NCI-H1092 (cell line): ENCODE measurements at places on chromosomes 5 and 9.

DNA sequence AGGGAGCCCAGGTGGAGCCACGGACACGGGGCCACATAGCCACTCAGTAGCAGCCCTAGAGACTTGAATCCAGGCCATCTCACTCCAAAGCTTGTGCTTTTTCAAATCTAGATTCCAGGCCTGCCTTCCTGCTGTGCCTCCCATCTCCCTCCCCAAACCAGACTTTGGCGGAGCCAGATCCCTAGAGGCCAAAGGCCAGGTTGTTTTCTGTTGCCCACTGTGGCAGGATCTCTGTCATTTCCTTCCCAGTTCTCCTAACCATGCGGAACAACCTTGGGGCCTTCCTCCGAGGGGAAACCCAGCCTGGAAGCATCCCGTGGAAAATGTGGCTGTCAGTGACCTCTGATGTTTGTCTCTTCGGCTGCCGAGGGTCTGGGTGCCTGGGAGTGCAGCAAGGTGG is 16.4 kb upstream of the RPS14 start:
- no peak for DNase-seq

DNA sequence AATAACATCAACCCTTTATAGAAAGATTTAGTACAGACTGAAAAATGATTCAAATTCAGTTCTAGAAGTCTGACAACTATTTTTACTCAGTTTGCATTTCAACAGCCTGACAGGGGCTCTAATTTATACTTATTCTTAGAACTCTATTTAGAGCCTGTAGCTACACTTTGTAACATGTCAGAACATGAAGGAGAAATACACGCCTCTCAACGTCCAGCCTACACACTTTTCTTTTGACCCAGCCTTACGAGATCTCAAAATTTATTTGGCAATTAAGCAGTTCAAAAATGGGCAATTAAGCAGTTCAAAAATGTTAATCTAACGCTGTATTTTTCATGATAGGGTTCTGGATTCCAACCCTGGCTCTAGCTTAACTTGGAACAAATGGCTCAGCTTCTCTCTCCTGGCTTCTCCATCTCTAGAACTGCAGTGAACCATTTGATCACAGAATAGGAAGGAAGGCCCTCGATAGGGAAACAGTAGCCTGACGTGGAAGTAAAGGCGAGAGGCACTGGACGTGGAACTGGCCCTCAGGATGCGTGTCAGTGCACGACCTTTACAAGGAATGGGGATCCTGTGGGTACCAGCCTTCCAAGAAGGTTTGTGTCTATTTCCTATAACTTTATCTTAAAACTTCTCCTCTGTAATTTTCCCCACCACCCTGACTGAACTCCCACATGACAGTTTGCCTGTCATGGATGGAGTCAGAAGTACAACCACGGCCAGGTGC is 66.4 kb downstream of the PRRT1B start:
- no peak for DNase-seq

- DNase-seq, result no peak
Observed at GRCh38 chr9:19939734-19940278, 151.0 kb upstream of the SLC24A2 start.

- no peak for DNase-seq
Observed at GRCh38 chr5:61637566-61637965, 305.5 kb downstream of the ZSWIM6 start.

GRCh38 chr5:72957337-72957736 is 1.5 kb downstream of the FCHO2 start:
- DNase-seq, result no peak

DNA sequence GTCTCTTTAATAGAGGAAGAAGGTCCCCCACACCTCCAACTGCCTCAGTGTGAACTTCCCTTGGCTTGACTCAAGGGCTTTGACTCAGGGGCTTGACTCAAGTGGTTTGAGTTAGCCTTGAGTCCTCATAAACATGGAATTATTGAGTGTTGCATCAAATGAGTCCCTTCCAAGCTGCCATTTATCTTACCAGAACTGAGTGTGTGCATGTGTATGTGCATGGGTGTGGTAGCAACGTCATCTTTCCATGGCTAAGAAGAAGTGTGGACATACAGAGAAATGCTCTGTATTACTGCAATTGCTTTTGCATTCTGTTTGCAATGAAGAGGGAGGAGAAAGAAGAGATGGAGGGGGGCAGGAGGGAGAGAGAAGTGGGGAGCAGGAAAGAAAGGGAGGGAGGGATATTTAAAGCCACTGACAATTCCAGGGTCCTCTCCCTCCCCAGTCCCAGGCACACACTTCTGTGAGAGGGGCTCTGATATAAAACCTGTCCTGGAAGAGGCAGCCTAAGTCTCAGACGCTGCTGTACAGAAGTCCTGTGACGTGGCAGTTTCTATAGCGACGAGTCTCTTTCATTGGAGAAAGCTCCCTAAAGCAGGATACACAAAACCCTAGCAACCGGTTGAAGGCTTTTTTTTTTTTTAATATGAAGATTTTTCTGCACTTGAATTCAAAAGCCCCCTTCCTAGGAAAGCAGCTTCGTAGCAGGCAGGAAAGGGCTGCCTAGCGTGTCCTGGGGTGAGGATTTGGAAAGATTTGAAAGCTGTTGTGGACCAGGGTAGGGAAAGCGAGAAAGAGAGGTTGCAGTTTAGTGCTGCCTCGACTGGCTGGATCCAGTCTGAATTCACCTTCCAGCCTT is 93.3 kb upstream of the MAP1B start:
- DNase-seq, result peak; percentile 78

- DNase-seq, result no peak
Observed at GRCh38 chr9:81693671-81694378, 4.5 kb upstream of the TLE1 start.

- DNase-seq, result no peak
Observed at GRCh38 chr9:128912270-128912853, 8.4 kb upstream of the PHYHD1 start.

GRCh38 chr5:1703352-1704050 is 96.1 kb downstream of the MRPL36 start:
- no peak for DNase-seq

DNA sequence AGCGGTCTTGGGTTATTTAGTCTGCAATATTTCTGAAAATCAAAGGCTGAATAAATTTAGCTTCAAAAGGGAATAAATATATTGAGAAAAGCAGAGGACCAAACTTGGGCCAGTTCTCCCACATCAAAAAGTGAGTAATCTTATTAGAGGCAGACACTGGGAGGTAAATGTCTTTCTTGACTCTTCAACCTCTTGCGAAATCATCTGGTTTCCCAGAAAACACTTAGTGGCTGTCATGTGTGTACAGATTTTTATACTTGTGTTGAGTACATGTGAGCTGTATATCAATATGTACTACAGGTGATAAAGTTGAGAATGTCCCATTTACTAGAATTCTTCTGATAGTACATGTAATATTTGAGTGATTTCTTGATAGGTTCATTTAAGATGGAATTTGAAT is 454.9 kb downstream of the PRR16 start:
- DNase-seq, result no peak

DNA sequence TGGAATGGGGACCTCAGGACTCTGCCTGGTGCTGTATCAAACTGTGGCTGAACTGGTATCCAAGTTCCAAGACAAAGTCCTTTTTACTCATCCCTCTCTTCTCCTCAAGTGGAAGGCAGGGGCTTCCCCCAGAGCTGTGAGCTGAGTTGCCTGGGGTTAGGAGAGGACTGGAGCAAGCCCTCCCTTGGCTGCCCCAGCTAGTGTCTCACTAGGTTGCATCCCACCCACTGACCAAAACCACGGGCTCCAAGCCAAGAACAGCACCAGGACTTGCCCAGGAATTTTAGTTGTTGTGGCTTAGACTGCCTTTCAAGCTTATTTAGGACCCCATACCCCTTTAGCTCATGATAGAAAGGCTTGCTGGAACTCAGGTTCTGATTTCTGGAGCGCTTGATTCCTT is 158.7 kb upstream of the TNC start:
- DNase-seq, result no peak

DNA sequence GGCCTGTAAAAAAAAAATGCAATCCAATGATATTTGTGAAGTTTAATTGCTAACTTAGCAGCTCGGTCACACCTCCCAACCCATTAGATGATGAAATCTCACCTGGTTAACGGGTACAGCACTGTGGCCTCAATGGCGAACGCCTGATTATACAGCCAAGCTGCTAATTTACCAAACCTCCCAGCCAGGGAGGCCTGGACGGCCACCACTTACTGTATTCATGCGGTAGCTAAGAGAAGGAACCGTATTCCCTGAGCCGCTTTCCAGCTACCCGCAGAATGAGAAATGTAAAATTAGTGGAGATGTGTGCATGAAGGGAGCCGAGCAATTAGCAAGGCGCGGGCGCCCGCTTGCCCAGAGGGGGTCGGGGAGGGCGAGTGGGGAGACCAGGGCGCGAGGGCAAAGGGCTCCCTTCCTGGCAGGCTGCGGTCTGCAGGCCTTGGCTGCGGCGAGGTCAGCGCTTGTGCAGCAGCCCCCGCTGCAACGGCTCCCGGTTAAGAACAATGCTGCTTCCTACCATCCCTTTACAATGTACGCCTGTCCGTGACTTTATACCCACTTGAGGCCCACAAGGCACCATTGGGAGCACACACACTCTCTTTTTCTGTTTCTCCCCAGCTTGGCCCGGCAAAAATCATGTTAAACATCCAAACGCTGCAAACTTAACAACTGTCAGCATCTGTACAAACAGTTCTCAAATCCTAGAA is 70.4 kb upstream of the TBCA start:
- DNase-seq, result no peak

- no peak for DNase-seq
Observed at GRCh38 chr9:124271660-124272059, 13.9 kb downstream of the NEK6 start.

GRCh38 chr9:122723690-122724089 is at the start of gene OR1L4:
TSS of gene OR1L4 (plus strand) at chr9:122723990. CDS start at chr9:122723990, 0 bp downstream.
- no peak for DNase-seq
